ENCODE measurements at places on chromosomes 6 and 20.

DNA sequence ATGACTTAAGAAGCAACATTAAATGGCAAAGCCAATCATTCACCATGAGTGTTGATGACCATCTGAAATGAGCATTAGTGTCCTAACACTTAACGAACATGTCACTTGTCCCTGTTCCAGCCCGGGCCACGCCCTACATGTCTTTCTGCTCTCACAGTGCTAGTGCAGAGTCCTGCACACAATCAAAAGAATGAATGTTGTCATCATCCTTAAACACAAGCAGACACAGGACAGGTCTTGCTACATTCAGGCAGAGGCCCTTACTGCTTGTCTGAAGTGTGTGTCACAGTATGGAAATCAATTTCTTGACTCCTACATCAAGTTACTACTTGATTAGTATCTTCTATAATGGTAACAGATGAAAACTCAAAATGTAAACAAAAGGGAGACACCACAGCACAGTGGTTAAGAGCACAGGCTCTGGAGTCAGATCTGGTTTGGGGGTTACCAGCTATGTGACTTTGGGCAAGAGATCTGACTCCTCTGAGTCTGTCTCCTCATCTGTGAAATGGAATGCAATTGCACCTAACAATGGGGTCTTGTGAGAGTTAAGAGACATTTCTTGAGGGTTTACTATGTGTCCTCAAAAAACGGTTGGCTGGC, 17.4 kb downstream of the UBE2V1 start:
- no peak for DNase-seq

- DNase-seq = peak; percentile 98
These were observed 2.2 kb downstream of the PPP1R10 start for GRCh38 chr6:30614843-30615218.

DNA sequence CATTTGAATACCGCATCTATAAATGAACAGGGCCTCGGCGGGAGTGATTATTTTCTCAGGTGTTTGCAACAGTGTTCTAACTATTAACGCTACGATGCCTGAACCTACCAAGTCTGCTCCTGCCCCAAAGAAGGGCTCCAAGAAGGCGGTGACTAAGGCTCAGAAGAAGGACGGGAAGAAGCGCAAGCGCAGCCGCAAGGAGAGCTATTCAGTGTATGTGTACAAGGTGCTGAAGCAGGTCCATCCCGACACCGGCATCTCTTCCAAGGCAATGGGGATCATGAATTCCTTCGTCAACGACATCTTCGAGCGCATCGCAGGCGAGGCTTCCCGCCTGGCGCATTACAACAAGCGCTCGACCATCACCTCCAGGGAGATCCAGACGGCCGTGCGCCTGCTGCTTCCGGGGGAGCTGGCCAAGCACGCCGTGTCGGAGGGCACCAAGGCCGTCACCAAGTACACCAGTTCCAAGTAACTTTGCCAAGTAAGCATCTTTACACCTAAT, 70.9 kb downstream of the HFE start:
- DNase-seq = peak; percentile 99

- no peak for DNase-seq
These were observed 38.7 kb downstream of the DOK5 start for GRCh38 chr20:54514028-54514607.

- no peak for DNase-seq
These were observed 21.6 kb upstream of the GFOD1 start for GRCh38 chr6:13508711-13509705.

GRCh38 chr6:140874066-140874465, 1258.7 kb upstream of the GJE1 start:
- DNase-seq = no peak

DNA sequence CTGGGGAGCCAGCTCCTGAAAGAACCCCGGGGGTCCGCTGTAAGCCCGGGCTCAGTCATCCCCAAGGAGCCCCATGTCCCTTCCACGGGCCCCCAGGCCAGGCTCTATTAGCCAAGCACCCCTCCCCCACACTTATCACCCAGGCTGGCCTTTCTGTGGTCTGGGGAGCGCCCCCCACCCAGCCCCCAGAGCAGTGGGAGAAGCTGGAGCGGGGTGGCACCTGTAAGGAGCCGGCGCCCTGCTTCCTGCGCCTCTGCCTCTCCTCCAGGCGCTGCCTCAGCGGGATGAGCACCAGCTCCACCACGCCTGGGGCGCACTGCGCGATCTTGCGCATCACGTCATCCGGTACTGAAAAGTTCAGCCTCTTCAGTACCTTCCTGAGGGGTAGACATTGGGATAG, 2.3 kb downstream of the SPEF1 start:
- DNase-seq = no peak

GRCh38 chr6:29294499-29294914, 7.0 kb upstream of the OR14J1 start:
- DNase-seq = peak; percentile 3

GRCh38 chr20:33079259-33079658, at the start of gene BPIFB4:
Gene BPIFB4 (plus strand): TSS chr20:33079643. CDS start chr20:33081527, 1,884 bp downstream.
- DNase-seq = no peak

DNA sequence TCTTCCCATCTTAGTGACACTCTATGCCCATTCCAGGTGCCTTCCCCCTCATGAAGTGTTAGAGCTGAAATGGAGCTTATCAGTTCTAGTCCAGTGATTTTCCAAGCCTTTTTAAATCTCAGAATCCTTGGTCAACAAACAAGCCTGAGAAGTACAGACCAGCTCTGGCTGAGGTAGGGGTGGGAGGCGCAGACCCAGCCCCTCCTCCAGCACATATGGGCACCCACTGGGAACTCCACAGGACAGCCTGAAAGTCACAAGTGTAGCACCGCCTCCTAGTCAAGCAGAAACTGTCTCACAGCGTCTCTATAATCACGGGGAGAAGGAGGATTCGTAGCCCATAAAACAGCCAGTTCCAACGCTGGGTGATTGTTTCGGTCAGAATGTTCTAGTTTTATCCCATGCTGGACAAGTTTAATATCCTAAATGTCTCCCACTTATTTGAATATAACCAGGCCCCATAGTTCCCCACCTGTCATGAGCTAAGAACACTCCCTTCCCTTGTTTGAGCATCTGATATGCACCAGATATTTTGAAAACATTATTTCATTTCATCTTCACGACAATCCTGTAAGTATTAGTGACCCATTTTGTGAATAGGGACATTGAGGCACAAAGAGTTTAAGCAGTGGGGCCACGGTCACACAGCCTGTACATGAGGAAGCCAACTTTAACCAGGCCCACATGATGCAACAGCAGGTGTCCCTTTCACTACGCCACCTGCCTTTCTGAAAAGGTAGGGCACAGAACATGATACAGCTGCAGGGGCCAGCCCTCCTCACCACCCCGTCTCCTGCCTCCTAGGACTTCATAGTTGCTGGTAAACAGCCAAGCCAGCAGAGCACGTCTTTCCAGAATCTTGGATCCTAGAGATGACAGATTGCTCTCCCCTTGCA, 40.1 kb downstream of the TRAF3IP2 start:
- peak; percentile 25 for DNase-seq

GRCh38 chr20:4673371-4674001, 48.2 kb upstream of the PRND start:
- no peak for DNase-seq

- peak; percentile 36 for DNase-seq
These were observed 91.2 kb upstream of the ADTRP start for GRCh38 chr6:11869672-11870340.

DNA sequence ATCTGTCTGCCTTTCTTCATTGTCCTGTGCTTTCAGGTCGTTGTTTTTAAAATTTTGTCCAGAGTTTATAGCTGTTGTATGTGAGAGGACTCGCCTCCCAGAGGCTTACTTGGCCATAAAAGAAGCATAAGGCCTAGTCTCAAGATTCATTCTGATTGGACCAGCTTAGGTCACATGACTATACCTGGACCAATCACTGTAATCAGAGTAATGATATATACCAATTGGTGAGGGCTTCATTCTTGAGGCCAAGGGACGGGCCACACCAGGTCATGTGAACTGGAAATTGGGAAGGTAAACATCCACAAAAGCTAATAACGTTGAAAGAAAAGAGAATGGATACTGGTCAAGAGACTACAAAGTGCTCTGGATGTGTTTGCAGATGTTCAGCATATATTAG, 141.4 kb upstream of the SULF2 start:
- DNase-seq = no peak

DNA sequence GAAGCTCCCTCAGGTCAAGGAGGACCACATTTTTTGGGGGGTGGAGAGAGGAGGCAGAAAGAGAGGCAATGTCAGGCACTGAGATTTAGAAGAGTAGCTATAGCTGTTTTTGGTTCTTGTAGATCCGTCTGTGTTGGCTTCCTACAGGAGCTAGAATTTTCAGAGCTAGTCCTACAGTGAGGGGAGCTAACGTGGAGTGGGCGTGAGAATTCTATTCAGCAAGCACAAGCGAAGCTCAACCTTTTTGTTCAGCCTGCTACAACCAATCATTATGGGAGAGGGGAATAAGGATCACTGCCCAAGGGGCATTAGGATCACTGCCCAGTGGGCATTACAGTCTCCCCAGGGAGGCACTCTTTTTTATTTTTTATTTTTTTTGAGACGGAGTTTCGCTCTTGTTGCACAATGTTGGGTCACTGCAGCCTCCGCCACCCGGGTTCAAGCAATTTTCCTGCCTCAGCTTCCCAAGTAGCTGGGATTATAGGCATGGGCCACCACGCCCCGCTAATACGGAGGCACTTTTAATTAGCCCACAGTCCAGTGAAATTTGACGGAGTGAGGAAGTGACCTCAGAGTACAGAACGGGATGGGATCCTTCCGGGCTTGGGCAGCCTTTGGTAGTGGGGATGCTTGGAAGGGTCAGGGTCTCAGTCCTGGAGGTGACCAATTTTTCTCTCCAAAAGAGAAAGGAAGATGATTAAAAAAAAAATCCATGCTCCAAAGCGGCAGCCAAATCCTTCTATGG, 1.1 kb upstream of the PANK2 start:
- DNase-seq = peak; percentile 62

- peak; percentile 92 for DNase-seq
These were observed 9.4 kb downstream of the DCBLD1 start for GRCh38 chr6:117491916-117492315.

DNA sequence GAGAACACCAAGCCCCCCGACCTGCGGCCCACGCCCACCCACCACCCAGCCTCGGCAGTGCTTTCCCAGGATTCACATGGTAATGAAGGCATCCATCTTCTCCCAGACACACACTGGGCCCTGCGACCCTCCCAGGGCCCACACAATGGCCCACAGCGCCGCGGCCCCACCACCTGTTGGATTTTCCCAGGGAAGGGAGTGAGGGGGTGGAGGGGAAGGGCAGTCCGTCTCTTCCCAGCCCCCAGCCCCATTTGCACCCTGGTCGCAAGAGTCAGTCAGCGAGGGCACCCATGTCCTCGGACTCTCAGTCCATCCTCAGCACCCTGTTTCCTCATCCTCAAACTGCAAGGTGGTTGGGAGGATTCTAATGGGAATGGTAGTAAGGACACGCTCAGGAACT, 23.7 kb upstream of the ID1 start:
- DNase-seq = no peak

DNA sequence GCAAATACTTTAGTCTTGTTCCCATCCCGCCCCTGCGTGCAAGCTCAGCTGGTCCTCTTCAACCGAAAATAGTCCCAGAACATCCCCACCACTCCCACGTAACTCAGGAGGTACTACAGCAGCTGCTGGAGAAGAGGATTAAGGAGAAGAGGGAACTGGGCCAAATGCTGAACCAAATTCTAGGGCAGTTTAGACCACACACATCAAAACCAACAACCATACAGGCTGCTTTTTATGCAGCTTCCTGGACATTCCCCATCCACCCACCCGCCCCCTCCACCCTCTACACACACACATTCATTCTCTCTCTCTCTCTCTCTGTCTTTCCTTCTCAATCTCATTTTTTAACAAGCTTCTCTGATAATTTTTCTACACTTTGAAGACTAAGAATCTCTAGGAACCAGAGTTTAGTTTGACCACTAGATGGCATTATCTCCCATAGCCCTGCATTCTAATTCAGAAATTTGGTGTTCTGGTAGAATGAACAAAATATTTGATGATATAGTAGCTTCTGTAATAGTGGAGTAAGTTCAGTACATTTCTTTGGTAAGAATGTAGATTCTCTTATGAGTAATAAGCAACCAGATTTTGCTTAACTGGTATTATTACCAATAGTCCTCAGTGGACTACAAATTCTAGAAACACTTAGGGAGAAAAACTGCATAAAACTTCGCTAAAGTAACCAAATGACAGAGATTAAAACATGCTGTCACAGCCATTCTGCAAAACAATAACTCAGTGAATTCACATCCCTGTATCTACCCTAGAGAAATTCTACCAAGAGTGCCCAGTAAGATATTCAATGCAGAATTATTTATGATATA, 52.1 kb upstream of the BEND6 start:
- peak; percentile 72 for DNase-seq

- DNase-seq = no peak
These were observed 20.9 kb upstream of the SRF start for GRCh38 chr6:43150051-43150751.

- DNase-seq = no peak
These were observed 15.4 kb upstream of the MYLK2 start for GRCh38 chr20:31803552-31804291.

DNA sequence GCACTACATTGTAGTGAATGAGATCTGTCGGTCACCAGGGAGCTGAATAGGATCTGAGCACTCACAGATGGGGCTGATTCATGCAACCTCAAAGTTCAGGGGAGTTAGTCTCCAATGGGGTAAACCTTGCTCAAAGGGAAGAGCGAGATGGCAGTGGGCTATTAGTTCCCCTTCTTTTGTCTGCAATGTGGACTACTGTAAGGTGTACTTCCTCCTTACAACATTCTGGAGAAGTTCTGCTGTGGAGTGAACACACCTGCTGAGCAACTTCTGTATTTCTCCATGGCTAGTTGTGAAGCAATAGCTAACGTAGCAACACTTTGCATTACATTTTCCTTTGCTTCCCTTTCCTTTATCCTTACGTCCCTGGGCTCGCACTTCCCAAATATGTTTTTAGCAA, 134.3 kb upstream of the B3GAT2 start:
- DNase-seq = no peak

DNA sequence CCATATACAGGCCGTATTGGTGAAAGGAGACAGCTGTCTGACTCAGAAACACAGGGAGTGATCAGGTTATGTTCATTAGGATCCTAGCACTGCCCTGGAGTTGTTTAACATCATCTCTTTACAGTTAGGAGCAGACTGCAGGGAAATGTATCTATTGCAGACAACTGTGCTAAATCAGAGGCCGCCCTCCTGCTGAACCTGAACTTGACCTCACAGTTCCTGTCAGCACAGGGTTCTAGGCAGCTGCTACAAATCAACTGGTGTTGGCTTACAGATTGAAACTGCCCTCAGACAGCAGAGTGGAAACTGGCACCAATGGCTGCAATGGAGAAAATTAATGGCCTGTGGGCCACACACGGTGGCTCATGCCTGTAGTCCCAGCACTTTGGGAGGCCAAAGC, 3.7 kb upstream of the RPP40 start:
- no peak for DNase-seq

- DNase-seq = no peak
These were observed 10.0 kb downstream of the ENTPD6 start for GRCh38 chr20:25205277-25206062.

GRCh38 chr20:46218656-46219055, 89.6 kb downstream of the CDH22 start:
- DNase-seq = no peak

- DNase-seq = no peak
These were observed 763.6 kb downstream of the TENT5A start for GRCh38 chr6:80988892-80989291.

Data from ELR (cell line).